ENCODE measurements at places on chromosomes 2 and 18.

DNA sequence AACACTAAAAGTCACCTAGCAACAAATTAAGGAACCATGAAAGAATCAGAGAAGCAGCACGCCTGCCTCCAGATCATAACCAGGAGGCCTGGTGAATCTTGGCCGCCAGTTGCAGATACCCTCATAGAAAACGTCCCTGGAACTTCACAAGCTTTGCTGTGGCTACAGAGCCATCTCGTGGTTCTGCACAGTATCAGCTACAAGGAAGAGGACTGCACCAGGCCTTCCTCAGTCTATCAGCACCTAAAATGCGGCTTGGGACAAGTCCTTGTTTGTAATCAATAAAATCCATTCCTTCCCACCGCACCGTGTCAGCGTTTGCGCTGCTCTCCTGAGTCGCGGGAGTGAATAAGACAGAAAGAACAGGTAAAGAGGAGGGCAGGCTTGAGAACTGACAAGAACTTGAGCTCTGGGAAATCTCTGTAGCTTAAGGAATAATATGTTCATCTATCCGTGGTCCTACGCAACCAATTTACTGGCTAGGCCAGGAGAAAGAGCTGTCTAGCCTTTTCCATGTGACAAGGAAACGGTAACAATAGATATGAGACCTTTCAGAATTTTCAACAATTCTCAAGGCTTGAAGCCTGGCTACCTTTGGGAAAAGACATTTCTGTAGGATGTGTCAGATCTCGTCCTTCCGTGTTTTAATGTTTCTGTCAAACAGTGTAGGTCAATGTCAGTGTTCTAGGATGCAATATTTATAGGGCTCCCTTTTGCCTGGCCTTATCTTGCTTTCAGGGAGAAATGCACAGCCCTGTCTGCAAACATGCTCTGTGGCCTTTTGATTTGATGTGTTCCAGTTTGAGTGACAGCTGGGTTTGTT lies 128.5 kb upstream of the RAB12 start:
- DNase-seq, result no peak

DNA sequence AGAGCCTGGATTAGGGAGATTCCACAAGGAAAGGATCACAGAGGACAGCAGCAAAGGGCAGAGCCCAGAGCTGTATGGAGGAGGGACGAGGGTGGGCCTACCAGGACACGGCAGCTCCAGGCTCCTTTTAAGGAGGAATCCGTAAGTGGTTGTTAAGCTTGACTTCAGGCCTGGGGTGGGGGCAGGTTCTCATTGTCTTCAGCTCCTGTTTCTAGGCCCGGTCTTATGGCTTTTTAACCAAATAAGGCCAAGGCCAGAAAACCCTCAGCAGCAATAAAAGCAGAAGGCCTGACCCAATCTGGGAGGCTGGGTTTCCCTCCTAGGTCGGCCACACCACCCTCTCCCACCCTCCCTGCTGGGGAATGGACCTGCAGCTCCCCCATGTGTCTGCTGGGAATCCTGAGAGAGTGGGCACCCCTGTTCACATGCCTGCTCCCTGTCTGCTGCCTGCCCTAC lies 111.2 kb downstream of the PLB1 start:
- no peak for DNase-seq

- no peak for DNase-seq
Observed at GRCh38 chr2:100833331-100833730, 13.4 kb downstream of the NPAS2 start.

DNA sequence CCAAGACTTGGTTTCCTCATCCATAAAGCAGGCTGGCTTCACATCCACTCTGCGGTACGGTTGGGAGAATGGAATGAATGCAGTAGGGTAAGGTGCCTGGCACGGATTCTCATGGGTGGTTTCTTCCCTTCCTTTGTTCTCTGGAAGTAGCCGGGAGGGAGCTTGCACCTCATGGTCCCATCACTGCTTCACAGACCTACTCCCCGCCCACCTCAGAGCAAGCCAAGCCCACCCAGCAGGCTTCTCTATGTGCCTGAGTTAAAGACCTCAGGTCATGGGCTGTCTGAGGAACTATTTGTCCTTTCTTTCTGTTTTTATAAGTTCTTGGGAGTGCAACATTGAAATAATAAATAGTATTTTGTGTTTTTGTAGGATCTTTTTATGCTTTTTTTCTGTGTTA lies 3.5 kb downstream of the DCDC2C start:
- no peak for DNase-seq

GRCh38 chr18:62437235-62438017 lies 85.4 kb upstream of the ZCCHC2 start:
- no peak for DNase-seq

DNA sequence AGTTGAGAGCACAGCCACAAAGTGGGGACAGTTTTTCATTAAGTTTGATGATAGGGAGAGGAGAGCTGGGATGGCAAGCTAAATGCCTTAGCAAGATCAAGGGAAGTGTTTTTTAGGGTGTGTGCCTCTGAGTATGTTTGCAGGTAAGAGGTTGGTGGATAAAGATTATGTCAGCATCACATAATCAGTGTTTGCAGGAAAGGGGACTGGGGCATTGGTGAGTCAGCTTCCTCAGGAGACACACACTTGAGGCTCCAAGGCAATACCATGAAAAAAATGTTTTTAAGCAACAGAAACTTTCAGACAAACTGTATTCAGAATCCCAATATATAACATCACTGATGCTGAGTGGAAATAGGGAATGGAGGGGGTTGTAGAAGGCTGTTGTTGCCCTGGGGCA lies 25.4 kb upstream of the DTNB start:
- no peak for DNase-seq

DNA sequence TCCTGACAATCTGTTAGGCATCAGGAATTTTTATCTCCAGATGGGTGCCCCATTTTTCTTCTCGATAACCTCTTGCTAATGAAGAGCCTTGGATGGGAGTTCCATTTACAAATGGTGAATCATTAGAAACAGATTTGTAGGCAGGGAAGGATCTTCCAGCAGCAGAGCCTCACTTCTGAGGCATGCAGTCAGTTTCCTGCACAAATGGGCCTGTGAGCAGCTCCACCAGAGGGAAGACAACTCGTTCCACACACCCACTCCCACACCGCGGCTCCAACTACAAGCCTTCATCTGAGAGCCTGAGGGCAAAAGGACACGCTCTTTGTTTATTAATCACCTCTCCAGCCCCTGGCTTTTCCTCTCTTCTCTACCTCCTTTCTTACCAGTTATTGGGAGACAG lies 108.5 kb downstream of the CTAGE1 start:
- DNase-seq, result no peak

DNA sequence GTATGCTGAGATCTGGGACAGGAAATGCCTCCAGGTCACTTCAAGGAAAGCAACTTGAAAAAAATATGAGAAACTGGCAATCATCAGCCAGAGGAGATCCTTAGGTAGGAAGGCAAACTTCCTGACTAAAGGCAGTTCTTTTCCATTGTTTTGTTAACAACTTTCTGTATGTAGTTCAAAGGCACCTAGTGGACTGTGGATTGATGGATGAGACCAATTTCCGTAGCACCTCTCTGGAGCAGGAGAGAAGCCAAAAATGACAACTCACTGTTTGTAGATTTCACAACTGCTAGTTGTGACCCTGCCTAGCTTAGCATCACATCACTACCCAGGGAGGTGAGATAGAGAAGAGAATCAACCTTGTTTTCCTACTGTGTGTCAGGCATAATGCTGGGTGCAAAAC lies 21.8 kb upstream of the NOSTRIN start:
- DNase-seq, result no peak

- no peak for DNase-seq
Observed at GRCh38 chr2:73031725-73032701, 39.5 kb downstream of the SFXN5 start.

DNA sequence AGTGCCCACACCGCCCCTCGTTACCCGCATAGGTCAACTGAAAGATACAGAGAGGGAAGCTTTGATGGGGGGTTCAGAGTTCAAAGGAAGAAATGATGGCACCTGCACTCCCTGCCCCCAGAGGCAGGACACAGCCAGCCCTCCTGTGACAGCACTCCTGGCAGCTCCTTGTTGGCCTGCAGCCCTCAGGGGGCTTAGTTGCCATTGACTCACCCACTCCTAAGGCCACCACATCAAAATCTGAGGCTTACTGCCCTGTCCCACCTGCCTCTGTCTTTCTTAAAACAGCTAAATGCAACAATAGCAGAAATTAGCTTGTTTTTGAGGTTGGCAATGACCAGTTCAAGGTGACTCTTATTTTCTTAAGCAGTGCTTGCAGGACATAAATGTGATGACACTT lies 31.6 kb upstream of the SLC35F6 start:
- DNase-seq, result no peak

DNA sequence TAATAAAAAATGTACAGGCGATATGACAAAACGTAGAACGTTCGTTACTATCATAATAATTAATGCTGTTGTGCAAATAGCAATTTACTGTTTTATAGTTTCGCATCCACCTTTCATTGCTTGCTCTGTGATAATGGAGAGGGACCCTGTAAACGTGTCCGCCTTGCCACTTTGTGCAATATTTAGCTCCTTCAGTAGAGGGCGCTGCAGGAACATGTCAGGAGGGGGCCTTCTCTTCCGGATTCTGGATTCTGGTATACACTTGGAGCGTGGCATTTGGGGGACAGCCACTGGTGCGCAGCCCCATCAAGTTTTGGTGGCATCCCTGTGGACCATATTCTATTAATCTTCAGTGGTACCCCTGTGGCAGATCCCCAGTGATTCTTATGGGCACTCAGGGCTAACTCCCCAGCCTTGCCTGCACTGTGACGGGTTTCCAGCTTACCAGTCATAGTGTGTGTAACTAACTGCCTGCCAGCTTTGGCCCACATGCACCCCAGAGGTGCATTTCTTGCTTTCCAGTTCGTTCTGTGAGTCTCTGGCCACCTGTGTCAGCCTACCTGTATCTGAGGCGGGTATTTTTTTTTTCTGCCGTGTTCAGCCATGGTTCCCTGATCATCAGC lies 140.3 kb downstream of the CYRIA start:
- DNase-seq, result no peak

DNA sequence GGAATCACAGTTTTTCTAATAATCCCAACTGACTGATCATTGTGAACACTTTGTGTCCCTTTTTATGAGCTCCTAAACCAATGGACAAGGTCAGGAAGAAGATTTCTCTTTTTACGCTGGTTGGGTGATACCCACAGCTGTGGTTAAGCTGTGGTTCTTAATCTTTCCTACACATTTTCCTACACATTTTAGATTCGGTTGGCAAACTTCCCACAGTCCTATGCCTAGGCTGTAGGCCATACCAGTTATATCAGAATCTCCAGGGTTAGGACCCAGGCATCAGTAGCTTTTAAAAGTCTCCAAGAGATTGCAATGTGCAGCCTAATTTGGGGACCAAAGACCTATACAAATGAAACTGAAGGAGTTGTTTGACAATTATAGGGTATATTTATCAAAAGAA lies 203.0 kb downstream of the SP3 start:
- DNase-seq, result no peak

GRCh38 chr2:15980605-15981098 lies 40.3 kb downstream of the MYCN start:
- no peak for DNase-seq

- DNase-seq, result no peak
Observed at GRCh38 chr2:74768401-74768914, 65.5 kb upstream of the HK2 start.

DNA sequence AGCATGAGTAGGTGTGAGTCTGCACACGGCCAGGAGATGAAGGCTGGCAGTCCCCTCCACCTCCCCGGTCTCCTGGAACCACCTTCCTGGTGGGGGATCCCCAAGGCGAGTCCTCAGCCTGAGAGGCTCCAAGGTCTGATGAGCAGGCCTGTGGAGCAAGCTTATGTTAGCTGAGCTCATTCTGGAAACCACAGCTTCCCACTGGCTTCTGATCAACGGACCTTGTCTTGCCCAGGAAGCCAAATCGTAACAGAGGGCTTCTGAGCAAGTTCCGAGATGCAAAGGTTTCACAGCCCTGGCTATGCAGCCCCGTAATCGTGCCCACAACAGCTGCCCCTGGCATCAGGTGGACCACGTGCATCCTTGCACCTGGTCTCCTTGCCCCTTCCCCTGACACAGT lies 28.8 kb upstream of the GPR55 start:
- DNase-seq, result no peak

DNA sequence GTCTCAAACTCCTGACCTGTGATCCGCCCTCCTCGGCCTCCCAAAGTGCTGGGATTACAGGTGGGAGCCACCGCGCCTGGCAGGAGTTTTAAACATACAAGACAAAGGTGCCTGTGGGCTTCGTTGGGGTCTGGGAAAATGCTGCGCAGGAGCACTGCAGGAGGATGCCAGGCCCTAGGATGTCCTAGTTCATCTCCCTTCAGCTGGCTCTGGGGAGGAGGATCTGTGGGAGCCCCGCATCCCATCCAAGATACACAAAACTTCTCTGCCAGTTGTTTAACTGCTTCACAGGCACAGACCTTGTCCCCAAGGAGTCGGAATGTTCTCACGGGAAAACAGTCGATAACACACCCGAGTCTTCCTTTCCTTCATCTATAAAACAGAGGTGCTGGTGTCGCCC lies 89.1 kb downstream of the POLR1A start:
- DNase-seq, result no peak

DNA sequence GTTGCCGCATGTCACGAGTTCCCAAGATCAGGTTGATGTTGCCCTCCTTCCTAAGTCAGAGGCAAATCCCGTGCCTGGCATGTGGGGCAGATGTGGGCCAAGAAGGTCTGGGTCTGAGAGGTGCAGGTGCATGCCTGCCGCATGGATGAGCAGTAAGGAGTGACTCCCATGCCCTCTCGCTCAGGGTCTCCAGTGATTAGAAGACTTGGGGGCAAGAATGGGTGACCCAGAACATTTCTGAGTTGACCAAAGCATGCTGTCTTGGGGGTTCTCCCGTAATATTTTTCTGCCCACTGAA lies 120.6 kb upstream of the HDAC4 start:
- DNase-seq, result no peak

DNA sequence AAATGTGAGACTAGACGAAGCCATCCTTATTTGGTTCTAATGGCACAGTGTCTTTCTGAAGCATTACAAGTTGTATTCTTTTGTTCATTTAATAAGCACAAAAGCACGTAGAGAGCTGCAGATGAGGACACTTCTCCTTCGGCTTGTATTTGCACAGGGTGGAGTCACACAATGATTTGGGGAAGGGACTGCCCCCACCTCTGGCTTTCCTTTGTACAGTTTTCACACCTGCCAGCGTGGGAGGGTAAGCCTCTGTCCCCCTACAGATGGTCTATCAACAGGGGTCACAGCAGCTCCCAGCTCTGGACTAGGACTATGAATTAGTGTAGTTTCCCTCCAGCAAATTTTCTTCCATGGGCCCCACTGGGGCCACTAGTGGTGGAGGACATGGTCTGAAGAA lies 108.2 kb upstream of the KLHL14 start:
- no peak for DNase-seq

DNA sequence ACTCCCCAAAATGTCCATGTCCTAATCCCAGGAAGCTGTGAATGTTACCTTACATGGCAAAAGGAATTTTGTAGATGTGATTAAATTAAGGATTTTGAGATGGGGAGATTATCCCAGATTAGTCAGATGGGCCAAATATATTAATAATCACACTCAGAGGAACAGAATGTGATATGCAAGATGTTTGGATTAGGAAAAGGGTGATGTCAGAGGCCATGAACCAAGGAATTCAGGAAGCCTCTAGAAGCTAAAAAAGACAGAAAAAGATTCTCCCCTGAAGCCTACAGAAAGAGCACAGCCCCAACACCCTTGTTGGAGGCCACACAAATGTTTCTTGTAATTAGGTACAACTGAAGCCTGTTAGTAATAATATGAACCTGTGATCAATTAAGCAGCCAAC lies 13.1 kb downstream of the TMEM131 start:
- DNase-seq, result no peak

- no peak for DNase-seq
Observed at GRCh38 chr2:9985531-9986328, 34.2 kb downstream of the GRHL1 start.

- no peak for DNase-seq
Observed at GRCh38 chr2:43714164-43714563, 37.9 kb upstream of the C1GALT1C1L start.

- no peak for DNase-seq
Observed at GRCh38 chr2:95058989-95059641, 33.6 kb downstream of the MAL start.
